ENCODE measurements at places on chromosomes 11 and 22.

DNA sequence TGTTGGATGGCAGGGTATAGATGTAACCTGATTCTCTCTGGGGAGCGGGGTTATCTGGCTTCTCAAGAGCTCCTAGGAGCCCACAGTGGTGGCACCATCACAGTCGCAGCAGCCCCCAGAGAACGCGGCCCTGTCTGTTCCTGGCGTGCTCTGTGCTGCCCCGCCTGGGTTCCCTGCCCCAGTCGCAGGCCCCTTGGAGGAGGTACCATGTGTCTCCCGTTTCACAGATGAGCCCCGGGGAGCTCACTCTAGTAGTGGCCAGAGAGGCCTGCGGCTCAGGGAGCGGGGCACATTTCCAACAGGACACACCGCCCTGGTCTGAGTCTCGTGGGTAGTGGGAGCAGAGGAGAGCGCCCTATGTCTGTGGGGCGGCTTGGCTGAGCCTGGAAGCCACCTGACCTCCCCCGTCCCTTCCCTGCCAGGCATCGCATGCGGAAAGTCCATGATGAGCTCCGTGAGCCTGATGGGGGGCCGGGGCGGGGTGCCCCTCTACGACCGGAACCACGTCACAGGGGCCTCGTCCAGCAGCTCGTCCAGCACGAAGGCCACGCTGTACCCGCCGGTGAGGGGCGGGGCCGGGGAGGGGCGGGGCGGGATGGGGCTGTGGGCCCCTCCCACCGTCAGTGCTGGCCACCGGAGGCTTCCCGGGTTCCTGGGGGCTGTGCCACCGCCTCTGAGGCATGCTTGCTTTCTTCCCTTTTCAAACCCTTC is 21.0 kb upstream of the PPP6R3 start:
- DNase-seq = no peak

- DNase-seq = peak; percentile 64
These were observed 97.1 kb upstream of the CARD18 start for GRCh38 chr11:105236664-105237063.

- DNase-seq = no peak
These were observed 8.8 kb downstream of the NXPE4 start for GRCh38 chr11:114586797-114587196.

GRCh38 chr11:10680956-10681487 is 12.5 kb downstream of the IRAG1 start:
- no peak for DNase-seq

- peak; percentile 31 for DNase-seq
These were observed 17.2 kb upstream of the CD59 start for GRCh38 chr11:33753304-33753967.

- no peak for DNase-seq
These were observed 2.9 kb upstream of the SLC6A5 start for GRCh38 chr11:20596205-20597153.

DNA sequence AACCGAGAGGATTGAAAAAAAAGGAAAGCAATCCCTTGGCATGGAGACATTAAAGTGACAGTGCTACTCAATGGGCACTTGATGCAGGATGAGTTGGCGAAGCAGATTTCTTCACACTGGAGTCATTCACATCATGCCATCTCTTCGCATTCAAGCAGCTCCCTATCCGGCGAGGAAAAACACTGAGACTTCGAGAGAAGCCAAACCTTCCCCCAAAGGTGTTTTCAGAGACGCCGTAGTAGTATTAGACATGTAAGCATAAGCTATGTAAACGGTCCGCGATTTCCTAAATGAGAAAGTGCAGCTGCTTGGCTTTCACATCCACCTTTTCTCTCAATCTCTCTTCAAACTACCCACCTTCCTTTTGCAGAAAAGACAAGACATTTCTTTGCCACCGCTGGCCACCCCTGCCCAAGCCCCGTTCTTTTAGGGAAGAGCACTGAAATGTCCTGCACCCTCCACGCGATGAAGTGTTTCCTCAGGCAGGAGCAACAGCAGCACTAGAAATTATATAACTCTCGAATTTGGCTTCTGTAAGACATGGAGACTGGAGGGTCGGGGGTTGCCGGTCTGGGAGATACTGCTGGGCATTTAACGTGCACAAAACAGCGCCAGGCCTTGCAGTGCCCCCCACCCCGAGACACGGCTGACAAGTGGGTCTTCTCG is at the start of gene DLG2:
Gene DLG2, minus strand, starts transcription at position 13 of the 666 bp plus-strand sequence.
- DNase-seq = peak; percentile 48

- peak; percentile 82 for DNase-seq
These were observed 843.2 kb downstream of the KCNA4 start for GRCh38 chr11:29173660-29174062.

- DNase-seq = no peak
These were observed 4.7 kb downstream of the TBC1D10C start for GRCh38 chr11:67408437-67409200.

DNA sequence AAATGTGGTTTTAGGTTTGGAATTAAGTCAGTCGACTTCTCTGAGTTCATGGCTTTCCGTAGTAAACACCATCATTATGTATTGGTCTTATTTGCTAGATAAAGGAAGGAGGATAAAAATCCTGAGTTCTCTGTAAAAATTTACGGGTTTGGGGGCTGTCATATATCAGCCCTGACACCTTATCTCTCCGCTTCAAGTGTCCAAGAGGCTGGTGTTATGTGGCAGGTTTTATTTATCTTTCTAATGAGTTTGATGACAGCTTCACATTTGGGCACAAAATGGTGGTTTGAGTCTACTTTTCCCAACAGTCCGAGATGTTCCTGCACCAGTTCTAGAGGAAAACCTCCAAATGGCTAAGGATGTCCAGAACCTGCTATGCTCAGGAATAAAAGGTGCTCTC is 67.3 kb upstream of the VSTM5 start:
- DNase-seq = no peak

DNA sequence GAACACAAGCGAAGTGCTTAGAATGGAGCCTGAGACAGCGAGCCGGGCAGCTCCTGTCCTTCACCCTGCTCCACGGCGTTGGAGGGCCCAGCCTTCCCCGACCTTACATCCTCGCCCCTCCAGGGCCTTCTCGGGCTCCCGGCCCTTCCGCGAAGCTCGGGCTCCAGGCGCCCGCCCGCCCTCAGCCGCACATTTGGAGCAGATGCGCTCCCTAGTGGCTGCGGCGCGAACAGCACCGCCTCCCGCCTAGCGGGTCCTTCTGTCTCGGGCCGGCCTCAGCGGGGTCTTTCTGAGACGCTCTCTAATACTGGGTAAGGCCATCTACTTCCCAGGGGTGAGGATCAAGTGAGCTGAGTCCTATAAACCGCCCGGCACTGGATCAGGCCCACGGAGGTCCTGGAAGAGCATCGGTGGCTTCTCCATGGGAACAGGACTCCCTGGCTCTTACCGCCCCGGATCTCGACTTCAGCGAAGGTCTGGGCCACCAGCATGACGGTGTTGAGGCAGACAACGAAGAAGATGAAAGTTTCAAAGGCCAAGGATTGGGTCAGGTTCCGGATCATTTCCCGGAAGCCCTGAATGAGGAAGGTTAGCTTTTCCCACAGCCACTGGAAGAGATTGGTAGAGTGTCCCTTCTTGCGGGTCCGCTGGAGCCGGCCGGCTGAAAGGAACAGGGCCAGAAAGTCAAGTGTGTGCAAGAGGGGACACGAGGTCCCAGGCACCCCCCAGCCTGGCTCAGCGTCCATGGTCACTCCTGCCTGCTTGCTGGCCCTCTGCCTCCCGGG is 3.7 kb downstream of the CATSPER1 start:
- DNase-seq = peak; percentile 46

GRCh38 chr11:38206663-38207062 is 1608.6 kb upstream of the RAG2 start:
- DNase-seq = no peak

- DNase-seq = no peak
These were observed 1.6 kb downstream of the MCAM start for GRCh38 chr11:119315131-119316015.

DNA sequence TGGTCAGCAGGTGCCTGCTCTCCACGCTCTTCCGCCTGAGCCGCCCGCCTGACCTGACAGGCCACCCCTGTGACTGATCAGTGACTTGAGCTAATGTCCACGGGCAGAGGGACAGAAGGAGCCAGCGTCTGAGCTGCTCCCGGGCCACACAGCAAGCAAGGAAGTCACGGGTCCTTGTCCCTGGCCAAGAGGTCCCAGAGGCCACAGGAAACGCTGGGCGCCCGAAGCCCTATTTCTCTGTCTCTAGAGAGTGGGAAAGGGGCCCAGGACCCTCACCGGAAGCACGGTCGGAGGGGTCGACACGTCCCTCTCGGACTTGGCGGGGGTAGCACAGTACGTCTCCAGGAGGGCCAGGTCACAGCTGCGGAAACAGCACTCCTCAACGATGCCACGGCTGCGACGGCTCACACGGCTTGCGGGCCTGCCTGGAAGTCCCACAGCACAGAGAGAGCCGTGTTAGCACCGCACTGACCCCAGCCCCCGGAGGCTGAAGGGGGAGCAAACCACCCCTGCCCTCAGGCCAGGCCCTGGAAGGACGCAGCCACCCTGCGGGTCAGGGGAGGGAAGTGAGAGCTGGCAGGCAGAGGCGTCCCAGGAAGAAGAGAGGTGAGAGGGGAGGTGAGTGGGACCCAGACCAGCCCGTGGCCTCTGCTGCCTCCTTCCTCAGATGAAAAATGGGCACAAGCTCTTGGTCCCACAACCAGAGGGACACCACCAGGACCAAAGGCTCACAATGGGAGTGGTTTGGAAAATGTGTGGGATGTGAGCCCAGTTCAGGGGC is 5.8 kb downstream of the IGF2 start:
- DNase-seq = no peak

DNA sequence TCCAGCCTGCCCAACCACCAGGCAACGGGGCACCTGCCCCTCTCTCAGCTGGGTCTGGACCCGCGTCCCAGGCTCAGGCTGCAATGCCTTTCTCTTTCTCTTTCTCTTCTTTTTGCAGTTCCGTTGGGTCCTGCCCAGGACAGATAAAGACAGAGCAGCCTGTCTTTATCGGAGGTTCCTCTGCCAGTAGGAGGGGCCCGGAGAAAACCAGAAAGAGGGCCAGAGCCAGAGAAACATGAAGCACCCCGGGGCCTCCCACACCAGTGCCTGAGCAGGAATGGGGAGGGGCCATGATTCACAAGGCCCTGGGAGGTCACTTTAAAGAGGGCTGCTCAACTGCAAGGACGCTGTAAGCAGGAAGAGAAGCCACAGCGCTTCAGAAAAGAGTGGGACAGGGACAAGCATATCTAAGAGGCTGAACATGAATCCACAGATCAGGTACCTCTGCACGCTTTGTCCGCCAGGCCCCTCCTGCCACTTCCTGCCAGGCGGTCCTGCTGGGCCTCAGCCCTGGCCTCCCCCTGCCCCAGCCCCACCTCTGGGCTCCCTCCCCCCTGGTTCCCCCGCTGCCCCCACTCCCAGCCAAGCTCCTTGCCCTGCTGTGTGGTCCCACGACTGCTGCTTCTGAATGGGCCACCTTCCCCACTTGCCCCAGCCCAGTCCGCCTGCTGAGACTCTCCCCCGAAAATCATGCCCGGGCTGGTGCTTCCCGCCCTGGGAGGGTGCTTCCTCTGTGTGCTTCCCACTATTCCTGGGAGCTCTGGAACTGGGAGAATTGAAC is at the start of gene APOBEC3C:
Gene APOBEC3C, plus strand, starts transcription at position 316 of the 781 bp plus-strand sequence. Its CDS starts 106 bp downstream, at position 422.
- DNase-seq = peak; percentile 83

- DNase-seq = no peak
These were observed 826 bp upstream of the PTPRJ start for GRCh38 chr11:47979378-47980087.

DNA sequence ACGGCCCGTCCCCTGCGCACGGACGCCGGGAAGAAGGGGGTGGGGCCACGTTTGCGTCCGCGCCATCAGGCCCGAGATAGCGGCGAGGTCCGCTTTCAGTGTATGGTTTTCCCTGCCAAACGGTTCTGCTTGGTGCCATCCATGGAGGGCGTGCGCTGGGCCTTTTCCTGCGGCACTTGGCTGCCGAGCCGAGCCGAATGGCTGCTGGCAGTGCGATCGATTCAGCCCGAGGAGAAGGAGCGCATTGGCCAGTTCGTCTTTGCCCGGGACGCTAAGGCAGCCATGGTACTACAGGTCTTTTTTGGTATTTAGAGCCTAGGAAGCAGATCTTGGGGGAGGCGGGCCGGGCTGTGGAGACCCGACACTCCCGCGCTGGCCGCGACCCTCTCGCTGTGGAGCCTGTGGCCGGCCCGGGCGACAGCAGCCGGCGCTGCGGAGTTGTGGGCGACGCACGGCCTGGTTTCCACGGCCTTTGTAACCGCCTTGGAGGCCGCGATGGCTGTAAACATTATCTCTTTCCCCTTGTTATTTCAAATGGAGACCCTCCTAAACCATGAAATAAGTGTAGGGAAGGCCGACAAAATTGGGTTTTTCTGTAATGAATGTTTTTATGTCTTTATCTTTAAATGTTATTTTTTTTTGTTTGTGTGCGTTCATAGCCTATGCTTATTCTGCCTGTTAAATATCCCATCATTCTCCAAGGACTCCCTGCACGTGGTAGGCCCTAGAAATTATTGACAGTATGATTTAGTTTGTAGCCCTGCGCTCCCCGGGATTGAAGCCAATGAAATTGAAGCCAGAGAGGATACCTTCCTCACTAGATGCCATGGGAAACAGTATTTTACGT is at the start of gene AASDHPPT:
Gene AASDHPPT, plus strand, starts transcription at position 54 of the 847 bp plus-strand sequence. Its CDS starts 49 bp downstream, at position 103.
- peak; percentile 34 for DNase-seq

- no peak for DNase-seq
These were observed 67.3 kb downstream of the TRPC6 start for GRCh38 chr11:101516546-101516945.

DNA sequence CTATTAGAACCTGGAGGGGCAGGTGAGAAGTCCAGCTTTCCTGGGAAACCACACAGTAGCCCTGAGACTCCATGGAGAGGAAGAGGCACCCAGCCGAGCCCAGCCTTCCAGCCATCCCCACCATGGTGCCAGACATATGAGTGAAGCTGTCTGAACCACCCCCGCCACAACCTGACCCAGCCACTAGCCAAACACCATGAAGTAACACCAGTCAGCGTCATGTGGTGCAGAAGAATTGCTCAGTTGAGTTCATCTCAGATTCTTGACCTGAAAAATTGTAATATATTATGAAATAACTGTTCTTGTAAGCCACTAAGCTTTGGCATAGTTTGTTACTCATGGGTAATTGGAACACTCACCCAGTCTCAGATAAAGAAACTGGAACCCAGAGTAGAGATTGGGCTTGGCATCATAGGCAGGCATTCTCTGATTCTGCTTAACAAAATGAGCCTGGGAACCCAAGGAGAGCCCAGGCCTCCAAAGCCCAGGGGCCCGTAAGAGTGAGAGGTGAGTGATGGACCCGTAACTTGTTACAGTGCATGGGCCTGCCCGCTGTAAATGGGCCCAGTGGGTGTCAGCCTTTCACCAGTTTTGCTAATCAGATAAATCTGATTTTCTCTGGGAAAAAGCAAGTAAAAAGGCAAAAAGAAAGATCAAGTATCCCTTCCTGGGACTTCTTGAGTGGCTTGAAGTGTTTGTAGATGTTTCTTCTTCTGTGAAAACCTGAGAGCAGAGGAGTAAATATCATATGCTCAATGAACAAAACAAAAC is 305.5 kb downstream of the DDX10 start:
- DNase-seq = peak; percentile 57

GRCh38 chr22:18111759-18112330 is 1.2 kb downstream of the TUBA8 start:
- DNase-seq = no peak

DNA sequence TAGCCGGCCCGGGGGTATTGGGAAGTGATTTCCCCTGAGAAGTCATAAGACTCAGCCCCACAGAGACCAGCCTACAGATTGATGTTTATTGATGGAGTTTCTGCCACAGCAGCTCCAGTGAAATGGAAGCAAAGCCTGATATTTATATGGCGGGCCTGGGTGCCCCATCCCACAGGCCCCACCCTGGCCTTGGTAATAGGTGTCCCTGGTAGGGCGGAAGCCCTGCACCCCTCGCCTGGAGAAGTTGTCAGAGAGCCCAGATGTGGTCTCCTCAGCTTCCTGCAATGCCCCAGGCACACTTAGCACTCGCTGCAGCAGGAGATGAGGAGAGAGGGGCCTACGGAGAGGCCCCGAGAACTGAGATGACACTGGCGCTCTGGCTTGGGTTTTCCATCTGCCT is 107.4 kb downstream of the MORC2 start:
- DNase-seq = no peak

- DNase-seq = no peak
These were observed 54.2 kb upstream of the TTLL12 start for GRCh38 chr22:43241138-43241597.

All from AG10803 (cell line).